ENCODE measurements at places on chromosomes 13 and 19.

DNA sequence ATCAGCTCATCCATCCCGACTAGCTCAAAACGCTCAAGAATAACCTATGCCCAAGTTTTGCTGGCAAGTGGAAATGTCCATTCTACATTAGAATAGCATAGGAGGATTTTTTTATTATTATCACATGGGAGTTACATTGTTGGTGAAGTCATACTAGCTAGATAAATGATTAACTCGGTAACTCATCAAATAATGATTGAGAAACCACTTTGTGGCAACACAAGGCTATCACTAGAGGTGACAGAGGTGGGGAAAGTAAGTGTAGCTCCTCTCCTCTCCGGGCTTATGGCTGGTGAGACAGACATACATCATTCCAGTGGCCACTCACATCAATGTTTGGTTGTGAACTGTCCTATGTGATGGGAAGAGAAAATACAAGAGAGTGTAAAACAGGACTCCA is 161.6 kb downstream of the ZIC5 start:
- DNase-seq: no peak

GRCh38 chr13:99893567-99893966 is 78.0 kb downstream of the ZIC5 start:
- DNase-seq: no peak

DNA sequence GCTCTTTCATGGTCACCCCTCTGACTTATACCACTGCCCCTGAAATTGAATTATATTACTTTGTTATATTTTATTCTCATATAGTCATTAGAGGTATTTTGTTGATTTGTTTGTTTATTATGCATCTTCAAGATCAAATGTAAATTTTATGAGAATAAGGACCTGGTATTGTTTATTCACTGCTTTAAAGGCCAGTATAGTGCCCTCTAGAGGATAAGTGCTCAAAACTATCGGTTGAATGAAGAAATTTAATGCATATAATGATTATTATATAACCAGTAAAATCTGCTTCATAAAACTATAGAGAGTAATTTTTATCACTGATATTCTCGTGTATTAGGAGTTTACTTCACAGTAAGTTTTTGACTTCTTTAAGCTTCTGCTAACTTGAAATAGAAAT is 1401.9 kb downstream of the SLITRK1 start:
- DNase-seq: no peak

- DNase-seq: peak; percentile 18
Observed at GRCh38 chr13:50527188-50527587, 316.3 kb downstream of the DLEU7 start.

DNA sequence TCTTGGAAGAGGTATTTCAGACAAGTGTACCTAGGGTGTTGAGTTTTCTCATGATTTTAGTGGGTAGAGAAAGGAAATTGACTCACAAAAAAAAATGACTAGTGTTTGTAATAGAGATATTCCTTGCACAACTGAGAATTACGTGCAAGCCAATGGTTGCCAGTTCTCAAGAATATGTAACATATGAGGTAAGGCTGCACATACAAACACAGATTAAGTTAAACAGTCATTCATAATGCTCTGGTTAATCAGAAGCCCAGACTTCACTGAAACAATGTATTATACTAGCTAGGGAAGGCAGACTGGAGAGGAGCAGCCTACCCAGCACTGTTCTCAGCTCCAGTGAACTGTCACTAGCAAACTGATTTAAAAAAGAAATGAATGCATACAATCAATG is 418.3 kb downstream of the DIAPH3 start:
- DNase-seq: no peak

DNA sequence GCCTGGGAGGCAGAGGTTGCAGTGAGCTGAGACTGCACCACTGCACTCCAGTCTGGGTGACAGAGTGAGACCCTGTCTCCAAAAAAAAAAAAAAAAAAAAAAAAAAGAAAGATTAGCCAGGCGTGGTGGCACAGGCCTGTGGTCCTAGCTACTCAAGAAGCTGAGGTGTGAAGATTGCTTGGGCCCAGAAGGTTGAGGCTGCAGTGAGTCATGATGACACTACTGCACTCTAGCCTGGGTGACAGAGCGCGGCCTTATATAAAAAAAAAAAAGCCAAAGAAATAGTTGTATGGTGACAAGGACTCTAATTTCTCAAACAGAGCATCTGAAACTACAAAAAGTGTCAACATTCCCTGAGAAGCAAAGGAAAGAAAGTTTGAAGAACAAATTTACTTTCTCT is 3.4 kb downstream of the PBX4 start:
- DNase-seq: no peak

DNA sequence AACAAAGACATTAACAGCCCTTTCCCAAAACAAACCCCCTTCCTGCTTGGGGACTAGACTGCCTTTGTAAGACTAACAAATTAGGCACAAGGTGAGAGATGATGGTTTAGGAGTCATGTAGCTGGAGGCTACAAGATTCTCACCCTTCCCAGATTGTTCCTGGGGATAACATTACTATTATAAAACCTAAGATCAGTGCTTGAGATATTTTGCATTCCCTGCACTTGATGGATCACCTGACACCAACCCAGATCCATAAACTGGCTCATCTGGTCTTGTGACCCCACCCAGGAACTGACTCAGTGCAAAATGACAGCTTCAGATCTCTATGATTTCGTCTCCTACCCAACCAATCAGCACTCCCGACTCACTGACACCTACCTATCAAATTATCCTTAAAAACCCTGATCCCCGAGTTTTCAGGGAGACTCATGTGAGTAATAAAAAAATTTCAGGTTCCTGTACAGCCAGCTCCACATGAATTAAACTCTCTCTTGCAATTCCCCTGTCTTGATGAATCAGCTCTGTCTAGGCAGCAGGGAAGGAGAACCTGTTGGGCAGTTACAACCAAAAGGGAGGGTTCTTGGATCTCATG is 2.4 kb upstream of the ZNF616 start:
- DNase-seq: peak; percentile 25

GRCh38 chr13:113129921-113130750 is 7.5 kb downstream of the F10 start:
- DNase-seq: peak; percentile 27

GRCh38 chr13:38348861-38349389 is 726 bp upstream of the UFM1 start:
- DNase-seq: peak; percentile 40

- no peak for DNase-seq
Observed at GRCh38 chr13:95533545-95534160, 18.9 kb upstream of the CLDN10 start.

GRCh38 chr13:99656844-99657381 is 155.6 kb downstream of the TM9SF2 start:
- DNase-seq: no peak

GRCh38 chr19:9721861-9722260 is 46.7 kb downstream of the ZNF846 start:
- DNase-seq: no peak

GRCh38 chr13:98318263-98318878 is 141.3 kb upstream of the RNF113B start:
- no peak for DNase-seq

GRCh38 chr13:98998831-98999638 is 21.2 kb upstream of the DOCK9 start:
- DNase-seq: peak; percentile 55

DNA sequence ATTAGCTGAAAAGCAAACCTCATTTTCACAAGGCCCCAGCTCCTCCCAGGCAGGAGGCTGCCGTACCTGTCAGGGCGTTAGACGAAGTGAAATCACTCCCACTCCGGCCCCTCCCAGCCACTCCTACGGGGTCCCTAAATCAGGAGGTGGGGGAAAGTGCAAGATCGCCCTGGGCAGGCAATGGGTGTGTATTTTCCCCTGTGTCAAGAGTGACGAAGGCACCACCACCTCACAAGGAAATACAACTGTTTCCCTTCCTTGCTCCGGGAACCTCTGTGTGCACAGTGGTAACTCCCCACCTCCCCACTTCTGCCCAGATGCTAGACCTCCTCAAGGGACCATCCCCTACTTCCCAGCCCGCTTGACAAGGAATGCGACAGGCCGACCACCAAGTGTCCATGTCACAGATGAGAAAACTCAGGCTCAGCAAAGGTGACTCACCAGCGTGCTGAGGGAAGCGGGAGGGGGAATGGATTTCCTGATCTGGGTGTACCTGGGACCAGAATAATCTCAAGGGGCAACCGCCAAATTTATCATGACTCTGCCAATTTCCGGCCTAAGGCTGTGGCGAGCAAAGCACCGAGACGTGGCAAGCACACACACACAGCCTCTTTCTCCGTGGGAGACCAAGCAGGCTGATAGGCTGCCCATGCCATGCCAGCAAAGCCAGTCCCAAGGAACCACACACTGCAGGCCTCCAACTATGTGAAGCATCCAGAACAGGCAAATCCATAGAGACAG is 7.3 kb downstream of the PPP6R1 start:
- no peak for DNase-seq

GRCh38 chr13:82688400-82688994 is 1193.8 kb downstream of the SLITRK1 start:
- no peak for DNase-seq

DNA sequence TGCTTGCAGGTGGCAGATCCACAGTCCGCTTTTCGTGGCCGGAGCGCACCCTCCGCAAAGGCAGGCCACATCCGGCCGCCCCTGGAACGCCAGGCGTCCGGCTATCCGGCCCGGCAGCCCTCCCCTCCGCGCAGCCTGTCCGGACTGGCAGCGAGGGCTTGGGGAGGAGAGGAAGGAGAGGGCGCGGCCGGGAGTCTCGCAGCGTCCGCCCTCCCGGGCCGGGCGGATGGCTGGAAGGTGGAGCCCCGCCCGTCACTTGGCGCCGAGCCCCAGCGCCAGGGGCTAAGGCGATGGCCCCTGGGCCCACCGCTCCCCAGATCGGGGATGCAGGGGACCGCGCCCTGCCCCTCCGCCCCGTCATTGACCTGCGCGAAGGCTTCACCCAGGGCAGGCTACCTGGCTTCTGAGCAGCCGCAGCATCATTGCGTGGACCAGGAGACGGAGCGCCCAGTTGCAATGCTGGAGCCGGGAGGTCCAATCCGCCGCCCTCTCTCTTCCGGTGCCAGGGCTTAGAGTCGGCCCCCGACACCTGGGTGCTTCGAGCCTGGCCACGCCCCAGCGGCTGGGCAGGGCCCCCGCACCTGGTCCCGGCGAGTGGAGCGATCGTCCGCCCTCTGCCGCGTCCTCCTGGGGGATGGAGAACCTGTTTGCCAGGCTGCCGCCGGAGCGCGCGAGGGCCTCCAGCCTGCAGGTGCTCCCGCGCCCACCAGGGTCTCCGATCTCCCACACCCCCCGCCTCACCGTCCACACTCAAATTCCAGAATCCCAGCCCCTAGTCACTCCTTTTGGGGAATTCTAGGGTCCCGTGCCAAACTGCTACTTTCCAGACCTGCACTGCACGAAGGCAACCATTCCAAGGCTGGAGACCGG is at the start of gene FUT1:
Gene FUT1 (minus strand): TSS at position 146 of the 870 bp plus-strand sequence. CDS start 1,360 bp downstream, outside the sequence.
- DNase-seq: peak; percentile 74

DNA sequence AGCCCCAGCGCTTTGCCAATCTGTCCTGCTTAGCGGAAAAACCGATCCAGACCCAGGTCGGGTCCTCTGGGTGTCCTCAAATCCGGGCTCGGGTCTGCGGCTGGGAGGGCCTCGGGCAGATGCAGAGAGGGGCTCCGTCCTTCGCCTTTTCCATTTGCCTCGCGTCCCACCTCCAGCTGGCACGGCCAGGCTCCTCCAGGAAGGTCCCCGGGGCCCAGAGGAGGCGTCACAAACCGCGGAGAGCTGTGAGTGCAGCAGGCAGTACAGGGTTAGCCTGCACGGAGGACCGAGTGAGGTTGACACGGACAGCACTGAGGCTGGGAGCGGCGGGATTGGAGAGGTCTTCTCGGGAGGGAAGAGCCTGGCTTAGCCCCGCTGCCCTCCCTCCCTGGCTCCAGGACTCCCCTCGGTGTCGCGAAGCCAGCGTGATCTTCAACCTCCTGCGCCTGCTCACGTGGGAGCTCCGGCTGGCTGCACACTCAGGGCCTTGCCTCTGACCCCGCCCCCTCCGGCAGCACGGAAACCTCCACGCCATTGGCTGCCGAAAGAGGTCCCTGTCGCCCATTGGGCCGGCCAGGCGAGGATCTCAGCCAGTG is 2.8 kb upstream of the IFNL2 start:
- no peak for DNase-seq

DNA sequence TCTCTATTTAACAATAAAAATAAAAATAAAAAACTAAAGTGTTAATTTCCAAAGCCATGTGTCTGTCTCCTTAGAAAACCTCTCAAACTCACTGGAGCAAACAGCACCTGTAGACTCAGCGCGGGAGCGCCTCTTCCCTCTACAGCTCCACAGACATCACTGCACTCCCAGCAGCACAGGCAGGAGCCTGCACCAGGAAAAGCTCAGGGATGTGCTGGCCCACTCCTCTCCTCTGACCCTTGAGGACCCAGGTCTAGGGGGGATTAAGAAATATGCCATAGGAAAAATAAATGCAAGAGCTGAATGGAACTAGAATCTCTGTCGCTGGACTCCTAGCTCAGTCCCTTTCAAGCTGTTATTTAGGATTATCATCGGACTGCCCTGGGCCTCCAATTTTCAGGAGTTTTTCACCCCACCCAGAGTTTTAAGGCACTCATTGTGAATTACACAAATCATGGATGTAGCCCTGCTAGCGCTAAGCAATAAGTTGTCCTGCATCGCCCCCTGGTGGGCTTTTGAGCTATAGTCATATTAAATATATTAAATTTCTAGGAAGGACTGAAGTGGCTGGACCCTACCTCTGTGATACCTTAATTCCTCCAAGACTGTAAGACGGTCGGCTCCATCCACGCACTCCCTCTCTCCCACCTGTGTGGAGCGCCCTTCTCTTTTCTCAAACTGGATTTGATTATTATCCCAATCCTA is 333.9 kb downstream of the UQCRFS1 start:
- DNase-seq: peak; percentile 63

GRCh38 chr13:92836171-92836570 is 390.4 kb upstream of the GPC6 start:
- no peak for DNase-seq

- no peak for DNase-seq
Observed at GRCh38 chr19:934197-934840, 8.5 kb downstream of the ARID3A start.

DNA sequence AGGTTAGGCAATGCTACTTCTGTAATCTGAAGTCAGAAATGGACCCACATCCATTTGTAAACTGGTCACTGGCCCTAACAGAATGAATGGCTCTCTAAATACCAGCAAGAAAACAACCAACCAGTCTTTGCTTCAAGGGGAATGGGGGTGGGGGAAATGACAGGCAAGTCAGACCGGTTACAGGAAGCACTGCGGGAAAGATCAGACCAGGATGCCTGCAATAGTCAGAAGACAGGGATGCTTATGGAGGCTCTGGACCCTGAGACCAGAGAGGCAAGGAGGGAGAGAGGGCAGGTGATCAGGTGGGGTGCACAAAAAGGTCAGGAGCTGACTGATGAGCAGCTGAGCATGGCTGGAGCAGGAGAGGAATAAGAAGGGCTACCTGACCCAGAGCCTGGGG is 13.1 kb downstream of the MED26 start:
- peak; percentile 10 for DNase-seq

DNA sequence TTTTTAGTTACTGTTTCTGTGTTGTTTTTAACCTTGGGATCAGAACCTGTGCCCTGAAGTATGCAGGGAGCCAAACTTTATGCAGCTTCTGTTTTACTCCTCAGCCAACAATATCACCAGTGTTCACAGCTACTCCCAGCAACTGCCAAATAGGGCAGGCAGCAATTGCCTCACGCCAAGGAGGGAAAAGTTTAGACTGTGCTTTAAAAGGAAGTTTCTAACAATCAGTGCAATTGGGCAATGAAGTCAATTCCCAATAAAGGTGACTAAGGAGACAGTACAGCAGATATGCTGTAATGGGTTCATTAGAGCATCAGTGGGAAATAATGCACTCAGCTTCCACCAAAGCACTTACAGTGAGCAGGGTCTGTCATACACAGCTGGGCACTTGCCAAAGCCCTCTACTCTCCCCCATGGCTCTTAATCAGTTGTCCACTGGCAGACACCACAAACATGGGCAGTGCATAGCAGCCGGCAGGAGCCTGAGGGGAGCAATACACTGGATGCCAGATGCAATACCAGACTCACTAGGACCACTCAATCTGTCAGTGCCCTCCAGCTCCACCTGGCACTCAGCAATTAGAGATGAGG is 19.3 kb downstream of the ENOX1 start:
- DNase-seq: no peak

Measured in umbilical cord (tissue), 2 donors.